ENCODE measurements at places on chromosomes 7 and 10.

DNA sequence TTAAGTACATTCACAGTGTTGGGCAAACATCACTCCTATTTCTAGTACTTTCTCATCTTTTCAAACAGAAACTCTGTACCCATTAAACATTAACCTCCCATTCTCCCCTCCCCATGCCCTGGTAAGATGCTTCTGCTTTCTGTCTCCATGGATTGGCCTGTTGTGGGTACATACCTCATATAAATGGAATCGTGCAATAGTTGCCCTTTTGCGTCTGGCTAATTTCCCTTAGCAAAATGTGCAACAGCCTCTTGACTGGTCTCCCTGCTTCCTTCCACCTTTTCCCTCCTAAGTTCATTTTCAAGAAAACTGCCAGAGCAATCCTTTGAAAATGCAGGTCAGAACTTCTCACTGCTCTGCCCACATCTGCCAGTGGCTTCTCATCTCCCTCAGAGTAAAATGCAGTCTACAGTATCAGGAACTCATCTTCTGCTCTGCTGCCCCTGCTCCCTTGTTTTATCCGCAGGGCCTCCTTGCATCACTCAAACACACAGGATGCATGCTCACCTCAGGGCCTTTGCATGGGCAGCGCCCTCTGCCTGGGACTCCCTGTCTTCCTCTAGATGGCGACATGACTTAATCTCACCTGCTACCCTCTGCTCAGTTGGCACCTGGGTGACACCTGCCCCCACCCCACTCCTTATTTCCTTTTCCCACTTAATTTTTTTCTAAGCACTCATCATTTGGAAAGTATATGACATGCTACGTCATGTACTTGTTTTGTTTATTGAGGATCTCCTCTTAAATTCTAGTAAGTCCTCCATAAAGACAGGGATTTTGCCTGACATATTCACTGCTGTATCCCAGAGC is 44.3 kb upstream of the ECHDC3 start:
- no peak for DNase-seq

GRCh38 chr7:140635816-140636215 is 4.8 kb downstream of the DENND2A start:
- DNase-seq: no peak

GRCh38 chr10:9615189-9615588 is 1402.5 kb upstream of the CELF2 start:
- peak; percentile 88 for DNase-seq

DNA sequence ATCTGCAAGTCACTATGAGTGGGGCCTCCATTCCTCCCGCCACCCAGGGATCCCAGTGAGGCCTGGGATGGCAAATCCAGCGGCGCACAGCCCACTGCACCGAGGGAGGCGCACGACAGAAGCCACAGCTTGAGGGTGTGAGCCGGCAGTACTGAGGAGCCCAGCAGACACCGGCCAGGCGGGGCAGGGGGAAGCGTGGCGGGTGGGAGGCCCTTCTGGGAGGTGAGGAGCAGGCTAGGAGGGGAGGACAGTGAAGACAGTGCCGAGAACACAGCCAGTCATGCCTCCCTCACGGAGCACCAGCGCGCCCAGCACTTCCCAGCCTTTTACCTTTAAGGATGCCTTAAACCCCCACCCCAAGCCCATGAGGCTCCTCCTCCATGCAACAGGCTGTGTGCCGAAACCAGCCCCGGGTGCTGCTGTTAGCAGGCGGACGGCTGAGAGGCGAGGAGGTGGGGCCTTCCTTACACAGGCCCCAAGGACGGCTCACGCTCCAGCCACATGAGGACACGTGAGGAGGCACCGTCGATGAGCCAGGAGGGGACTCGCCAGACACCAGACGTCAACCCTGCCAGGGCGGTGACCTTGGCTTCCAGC is 258.5 kb downstream of the PTPRN2 start:
- DNase-seq: no peak

- peak; percentile 59 for DNase-seq
Observed at GRCh38 chr10:9331583-9332008, 1277.1 kb downstream of the GATA3 start.

DNA sequence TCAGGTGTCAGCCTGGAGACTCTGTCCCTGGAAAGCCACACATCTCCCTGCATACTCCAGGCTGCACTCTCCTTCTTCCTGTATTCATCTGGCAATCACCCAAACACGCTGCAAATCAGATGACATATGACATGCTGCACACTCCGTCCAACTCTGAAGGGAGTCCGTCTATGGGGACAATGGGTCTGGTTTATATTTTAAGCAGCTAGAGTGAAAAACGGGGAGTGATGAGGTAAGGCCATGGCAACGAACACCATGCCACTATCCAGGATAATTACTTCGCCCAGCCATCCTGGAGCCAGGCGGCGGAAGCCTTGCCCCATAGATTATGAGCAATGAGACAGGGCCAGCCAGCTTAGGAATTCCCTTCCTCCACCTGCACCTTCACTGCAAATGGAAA is 140.1 kb downstream of the PLXNA4 start:
- DNase-seq: no peak

GRCh38 chr10:73110345-73110849 is at the start of gene NUDT13:
TSS of gene NUDT13 (plus strand) at chr10:73110455. CDS start at chr10:73114366, 3,911 bp downstream.
- DNase-seq: peak; percentile 79
